ENCODE measurements at places on chromosomes 1 and 21.

- DNase-seq, result no peak
Measured at GRCh38 chr1:116741836-116742565, 12.2 kb upstream of the CD2 start.

- no peak for DNase-seq
Measured at GRCh38 chr1:184158896-184159681, 107.6 kb downstream of the TSEN15 start.

GRCh38 chr21:29232530-29233255 is 66.0 kb upstream of the BACH1 start:
- no peak for DNase-seq

- no peak for DNase-seq
Measured at GRCh38 chr1:63041660-63042059, 257.7 kb downstream of the ATG4C start.

DNA sequence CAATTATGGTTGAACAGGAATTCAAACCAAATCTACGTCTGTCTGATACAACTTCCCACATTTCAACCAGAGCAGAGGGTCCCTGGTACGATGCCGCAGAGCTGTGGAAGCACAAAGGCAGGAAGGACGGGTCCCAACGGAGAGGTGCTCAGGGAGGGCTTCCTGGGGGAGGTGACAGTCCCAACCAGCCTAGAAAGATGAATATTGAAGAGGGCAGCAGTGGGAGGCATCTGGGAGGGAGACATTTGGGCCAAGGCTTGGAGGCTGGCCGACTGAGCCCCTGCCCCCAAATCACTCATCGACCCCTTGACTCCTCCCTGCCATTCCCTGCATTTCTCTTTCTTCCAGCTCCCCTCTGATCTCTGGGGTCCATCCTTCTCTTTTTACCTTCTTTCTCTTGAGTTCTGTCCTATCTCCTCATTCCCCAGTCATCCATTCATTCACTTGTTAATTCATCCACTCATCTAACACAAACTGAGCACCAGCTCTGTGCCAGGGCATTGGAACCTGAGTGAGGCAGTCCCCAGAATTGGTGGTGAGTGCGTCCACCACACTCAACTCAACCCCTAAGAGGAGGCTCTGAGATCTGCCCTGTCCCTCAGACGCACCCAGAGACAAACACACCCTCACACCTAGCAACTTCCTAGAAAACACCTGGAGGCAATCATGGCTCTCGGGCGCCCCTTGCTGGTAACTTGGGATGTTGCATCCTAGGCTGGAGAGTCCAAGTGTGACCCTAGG is 13.2 kb upstream of the CELA3B start:
- peak; percentile 78 for DNase-seq

GRCh38 chr1:230352537-230352936 is 73.6 kb downstream of the PGBD5 start:
- no peak for DNase-seq

DNA sequence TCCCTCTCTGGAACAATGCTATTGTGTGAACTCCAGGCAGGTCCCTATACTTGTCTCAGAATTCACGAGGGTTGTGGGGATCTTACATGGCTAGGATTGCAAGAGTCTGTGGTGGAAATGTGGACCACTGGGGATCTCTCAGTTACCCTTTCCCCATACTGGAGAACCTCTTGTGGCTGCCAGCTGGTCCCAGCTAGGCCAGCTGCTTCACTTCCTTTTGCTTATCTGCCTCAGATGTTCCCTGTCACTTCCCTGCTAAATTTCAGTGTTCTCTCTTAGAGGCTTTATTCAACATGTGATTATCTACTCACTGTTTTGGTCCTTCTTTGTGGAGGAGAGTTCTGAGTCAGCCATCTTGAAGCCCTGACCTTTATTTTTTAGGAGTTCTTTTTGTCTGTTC is 75.9 kb upstream of the SAMD13 start:
- no peak for DNase-seq

DNA sequence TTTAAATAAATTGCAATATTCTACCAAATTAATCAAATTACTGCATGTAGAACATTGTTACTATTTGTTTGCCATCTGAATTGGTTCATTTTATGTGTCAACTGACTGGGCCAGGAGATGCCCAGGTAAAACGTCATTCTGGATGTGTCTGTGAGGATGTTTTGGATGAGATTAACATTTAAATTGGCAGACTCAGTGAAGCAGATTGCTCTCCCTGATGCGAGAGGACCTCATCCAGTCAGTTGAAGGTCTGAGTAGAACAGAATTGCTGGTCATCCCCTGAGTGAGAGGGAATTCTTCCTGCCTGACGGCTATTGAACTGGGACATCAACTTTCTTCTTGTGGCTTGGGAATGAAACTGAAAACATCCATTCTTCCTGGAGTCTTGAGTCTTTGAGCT is 122.0 kb upstream of the GREM2 start:
- DNase-seq, result no peak

- no peak for DNase-seq
Measured at GRCh38 chr1:163725551-163725950, 403.8 kb downstream of the NUF2 start.

GRCh38 chr1:159556931-159557369 is 21.1 kb upstream of the OR10J5 start:
- DNase-seq, result no peak

DNA sequence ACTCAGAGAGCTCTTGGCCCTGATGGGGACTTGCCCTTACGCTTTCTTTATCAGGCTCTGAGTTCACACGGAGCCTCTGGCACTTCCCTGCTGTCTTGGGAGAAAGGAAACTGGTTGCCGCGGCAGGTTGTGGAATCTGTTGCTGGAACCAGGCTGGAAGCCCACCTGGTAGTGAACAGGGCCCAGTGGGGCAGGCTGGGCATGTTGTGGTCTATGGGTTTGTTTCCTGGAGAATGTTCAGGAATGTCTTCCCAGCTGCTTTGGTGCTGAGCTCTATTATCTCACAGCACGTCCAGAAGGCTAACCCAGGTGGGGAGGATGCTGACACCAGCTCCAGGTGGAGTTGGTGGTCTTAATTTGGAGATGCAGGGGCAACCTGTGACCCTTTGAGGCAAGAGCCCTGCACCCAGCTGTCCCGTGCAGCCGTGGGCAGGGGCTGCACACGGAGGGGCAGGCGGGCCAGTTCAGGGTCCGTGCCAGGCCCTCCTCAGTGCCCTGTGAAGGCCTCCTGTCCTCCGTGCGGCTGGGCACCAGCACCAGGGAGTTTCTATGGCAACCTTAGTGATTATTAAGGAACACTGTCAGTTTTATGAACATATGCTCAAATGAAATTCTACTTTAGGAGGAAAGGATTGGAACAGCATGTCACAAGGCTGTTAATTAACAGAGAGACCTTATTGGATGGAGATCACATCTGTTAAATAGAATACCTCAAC is 33.3 kb upstream of the TDRD10 start:
- no peak for DNase-seq
